EL (cell line): ENCODE measurements at places on chromosomes 3 and 15.
A peak's percentile ranks its signal among the peaks of the same experiment; 100 is the strongest.

DNA sequence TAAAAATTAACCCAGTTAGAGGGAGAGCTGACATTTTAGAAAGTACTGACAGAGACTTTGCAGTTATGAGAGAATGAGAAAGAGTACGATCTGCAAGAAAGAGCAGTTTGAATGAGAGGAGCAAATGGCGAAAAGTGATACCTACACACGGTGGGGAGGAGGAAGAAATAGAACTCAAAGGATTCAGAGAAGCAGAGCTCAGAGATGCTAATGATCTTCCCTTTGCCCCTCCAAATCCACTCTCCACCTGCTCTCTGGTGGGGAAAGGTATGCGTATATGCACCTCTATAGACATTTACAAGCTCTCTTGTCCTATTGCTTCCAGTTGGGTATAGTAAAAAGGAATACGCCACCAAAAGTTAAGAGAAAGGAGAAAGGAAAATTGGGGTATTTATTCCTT, 123.3 kb upstream of the TTC14 start:
- no peak for DNase-seq

DNA sequence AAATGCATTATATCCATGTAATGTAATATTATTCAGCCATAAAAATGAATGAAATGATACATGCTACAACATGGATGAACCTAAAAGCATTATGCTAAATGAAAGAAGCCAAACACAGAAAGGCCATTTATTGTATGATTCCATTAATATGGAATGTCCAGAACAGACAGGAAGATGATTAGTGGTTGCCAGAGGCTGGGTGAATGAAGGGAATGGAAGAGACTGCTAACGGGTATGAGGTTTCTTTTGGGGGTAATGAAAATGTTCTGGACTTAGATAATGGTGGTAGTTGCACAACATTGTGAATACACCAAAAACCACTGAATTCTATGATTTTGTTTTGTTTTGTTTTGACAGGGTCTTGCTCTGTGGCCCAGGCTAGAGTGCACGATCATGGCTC, 61.6 kb upstream of the MAP4 start:
- peak; percentile 86 for DNase-seq

DNA sequence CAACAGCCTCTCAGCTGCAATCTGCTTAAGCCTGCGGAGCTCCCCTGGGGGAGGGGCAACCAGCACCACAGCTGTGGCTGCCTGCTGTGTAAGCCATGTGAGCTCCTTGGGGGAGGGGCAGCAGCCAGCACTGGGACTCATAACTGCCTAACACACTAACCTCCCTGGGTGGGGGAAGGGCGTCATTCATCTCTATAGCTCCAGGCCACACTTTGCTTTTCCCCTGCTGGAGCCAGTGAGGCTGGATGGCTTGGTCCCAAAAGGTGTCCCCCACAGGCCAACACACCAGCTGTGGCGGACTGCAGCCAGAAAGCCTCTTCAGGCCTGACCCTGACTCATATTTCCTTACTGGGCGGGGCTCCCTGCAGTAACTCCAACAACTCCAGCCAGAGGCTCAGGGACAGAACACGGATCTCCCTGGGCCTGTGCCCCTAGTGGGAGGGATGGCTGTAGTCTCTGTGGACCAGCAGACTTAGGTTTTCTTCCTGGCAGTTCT, 129.8 kb downstream of the PPM1L start:
- DNase-seq: peak; percentile 35

- DNase-seq: no peak
Measured at GRCh38 chr3:95407709-95408463, 1345.0 kb downstream of the NSUN3 start.

GRCh38 chr15:79769933-79770759, 126.7 kb downstream of the MTHFS start:
- no peak for DNase-seq

DNA sequence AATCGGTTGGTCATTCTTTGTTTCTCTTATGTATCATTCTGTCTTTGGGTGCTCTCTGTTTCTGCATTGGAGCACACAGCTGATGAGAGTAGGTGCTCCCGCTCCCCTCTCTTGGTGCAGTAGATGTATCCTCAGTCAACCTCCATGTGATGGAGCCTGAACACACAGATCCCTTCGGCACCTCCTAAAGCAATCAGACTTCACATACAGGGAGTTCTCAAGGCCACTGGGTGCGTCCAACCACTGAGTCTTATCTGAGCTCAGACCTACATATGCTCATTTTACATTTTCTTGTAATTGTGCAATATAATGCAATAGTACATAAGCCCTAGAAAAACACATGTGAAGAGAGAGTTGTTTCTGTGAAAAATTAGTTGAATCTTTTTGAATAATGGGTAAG, 198.1 kb upstream of the ATP10A start:
- no peak for DNase-seq

- DNase-seq: no peak
Measured at GRCh38 chr3:194046995-194047645, 88.8 kb upstream of the HES1 start.

DNA sequence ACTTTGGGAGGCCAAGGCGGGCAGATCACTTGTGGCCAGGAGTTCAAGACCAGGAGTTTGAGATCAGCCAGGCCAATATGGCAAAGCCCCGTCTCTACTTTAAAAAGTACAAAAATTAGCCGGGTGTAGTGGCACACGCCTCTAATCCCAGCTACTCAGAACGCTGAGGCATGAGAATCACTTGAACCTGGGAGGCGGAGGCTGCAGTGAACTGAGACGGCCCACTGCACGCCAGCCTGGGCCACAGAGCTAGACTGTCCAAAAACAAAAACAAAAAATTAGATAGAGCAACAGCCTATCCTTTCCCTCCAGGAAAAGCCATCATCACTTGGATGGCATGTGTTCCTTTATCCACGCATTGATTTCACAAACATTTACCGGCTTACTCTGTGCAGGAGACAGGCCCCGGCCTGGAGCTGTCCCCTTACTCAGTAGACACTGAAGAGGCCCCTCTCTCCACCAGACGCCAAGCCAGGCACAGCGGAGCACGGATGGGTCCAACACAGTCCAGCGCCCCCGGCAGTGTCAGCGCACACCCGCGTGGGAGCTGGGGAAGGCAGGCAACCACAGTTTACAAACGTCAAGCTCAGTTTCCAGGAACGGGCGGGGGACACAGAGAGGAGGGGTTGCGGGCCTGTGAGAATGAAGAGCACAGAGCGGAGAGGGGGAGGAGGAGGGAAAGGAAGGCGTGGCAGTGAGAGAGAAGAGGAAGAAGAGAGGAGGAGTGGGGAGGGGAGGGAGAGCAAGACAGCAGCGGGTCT, 3.1 kb downstream of the GP5 start:
- no peak for DNase-seq

DNA sequence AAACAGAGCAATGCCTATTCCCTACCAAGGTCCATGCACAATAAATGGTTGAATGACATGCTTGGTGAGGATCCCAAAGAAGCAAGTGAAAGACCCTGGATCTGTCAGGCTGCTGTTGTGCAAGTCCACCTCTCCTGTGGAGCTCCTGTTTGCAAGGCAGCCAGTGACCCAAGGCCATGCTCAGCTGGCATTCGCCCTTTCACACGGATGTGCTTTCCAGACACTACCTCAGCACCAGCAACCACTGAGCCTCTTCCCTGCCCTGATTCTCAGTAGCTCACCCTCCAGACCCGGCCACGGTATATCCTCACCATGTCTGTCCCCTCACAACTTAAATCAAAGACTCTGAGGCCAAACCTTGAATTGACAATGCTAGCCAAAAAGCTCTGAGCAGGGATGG, 23.3 kb downstream of the WWTR1 start:
- DNase-seq: no peak

- DNase-seq: peak; percentile 15
Measured at GRCh38 chr3:130692455-130692854, 54.2 kb downstream of the PIK3R4 start.

GRCh38 chr15:81176291-81176893, 20.3 kb upstream of the IL16 start:
- no peak for DNase-seq

- no peak for DNase-seq
Measured at GRCh38 chr3:82654708-82655107, 893.3 kb upstream of the GBE1 start.

- no peak for DNase-seq
Measured at GRCh38 chr3:15011174-15011573, 53.9 kb downstream of the MRPS25 start.

- DNase-seq: peak; percentile 23
Measured at GRCh38 chr3:157089455-157090221, 70.3 kb downstream of the CCNL1 start.

DNA sequence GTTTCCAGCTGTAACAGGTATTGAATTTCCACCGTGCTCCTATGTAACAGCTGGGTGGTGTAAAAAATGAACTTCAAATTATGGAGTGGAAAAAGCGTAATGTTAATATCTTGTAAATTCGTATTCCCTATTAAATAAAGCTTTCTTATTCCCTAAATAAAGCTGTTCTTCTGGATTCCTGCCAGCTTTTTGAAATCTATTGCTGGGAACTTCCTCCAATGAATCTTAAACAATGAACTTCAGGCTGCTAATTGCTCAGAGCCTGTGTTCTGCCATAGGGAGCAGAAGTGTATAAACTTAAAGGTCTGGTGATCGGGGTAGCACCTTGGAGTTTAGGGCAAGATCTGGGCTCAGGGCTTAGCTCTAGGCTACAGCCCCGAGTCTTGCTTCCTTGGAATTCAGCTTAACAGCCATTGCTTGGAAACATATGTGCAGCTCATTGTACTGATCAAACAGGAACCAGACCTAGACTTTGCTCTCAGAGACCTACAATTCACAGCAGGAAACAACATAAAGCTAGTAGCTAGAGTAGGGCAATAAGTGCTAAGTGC, 1.4 kb downstream of the ARL14 start:
- DNase-seq: no peak
